ENCODE measurements at places on chromosomes 1 and 21. TPM values are rescaled to one million over a fixed set of nuclear protein-coding genes. Genes with fewer than 3 reads are reported as not detected.

The IGSF9 gene
- total RNA-seq = 0.25 TPM

The HSD3B1 gene
- total RNA-seq = not detected

The DNASE2B gene
- not detected for total RNA-seq

The MAP3K21 gene
- total RNA-seq = 8.3 TPM

Measured in A549 treated with Hydrocortisone at 1 μM for 4 hours (cell line).